ENCODE measurements at places on chromosomes 12 and 14.

- no peak for DNase-seq
These were observed 79.2 kb upstream of the BTG1 start for GRCh38 chr12:92224685-92225331.

DNA sequence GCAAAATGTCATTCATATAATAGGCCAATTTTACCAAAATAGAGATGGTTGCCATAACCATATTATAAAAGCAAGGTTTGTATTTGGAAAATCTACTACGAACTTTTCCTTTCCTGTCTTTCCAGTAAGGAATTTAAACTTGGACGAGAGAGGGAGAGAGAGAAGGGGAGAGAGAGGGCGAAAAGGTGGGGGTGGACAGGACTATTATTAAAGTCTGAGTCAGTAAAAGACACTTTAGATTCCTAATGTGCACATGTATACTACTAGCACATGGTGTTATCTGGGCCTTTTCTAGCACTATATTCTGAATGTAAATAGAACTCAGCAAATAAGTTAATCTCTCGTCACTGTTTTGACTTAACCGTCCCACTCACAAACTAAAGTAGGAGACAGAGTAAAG is 30.4 kb upstream of the FBLN5 start:
- DNase-seq: no peak

DNA sequence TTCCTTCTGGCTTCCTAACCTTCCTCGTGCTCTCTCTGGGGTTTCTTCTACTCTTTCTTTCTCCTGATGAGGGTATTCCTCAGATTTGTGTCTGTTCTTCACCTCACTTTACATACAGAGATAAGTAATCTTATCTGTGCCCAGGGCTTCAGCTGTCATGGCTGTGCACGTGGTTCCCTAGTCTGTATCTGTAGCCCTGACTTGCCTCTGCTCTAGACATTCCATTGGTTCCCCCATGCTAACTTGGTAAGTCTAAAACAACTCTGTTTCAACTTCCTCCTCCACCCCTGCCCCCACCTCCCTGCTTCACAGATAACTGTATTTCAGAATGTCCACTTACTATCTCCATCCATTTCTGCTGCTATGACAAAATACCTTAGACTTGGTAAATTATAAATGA is 10.8 kb downstream of the DIP2B start:
- no peak for DNase-seq

DNA sequence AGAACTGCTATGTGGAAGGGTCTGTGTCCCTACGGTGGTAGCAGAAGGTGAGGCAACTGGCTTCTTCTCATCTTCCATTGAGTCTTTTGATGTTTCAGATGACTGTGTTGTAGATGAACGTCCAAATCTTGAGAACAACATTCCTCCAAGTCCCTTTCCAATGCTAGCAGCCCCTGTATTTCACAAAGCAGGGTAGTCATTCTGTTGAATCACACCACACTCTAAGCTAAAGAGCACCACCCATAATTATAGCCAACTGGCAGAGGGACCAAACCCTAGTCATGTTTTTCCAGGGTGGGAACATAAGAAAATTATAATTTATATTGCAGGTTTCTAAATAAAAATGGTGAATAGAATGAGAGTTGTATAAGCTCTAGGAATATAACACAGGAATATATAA is 98.7 kb downstream of the DDHD1 start:
- no peak for DNase-seq

GRCh38 chr12:113889891-113890581 is 76.1 kb downstream of the RBM19 start:
- DNase-seq: no peak

DNA sequence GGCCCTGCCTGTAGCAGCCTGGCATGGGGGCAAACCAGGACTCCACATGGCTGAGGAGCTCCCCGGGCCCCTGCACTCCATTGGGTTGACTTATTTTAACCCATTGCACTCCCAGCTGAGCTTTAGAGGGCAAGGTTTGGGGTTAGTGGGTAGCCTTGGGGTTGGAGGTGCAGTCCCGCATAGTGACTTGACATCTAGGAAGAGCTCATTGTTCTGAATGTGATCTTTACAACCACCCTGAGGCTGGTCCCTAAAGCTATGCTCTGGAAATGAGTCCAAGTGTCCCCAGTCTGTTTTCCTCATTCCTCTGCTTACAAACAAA is 36.4 kb downstream of the NFKBIA start:
- no peak for DNase-seq

DNA sequence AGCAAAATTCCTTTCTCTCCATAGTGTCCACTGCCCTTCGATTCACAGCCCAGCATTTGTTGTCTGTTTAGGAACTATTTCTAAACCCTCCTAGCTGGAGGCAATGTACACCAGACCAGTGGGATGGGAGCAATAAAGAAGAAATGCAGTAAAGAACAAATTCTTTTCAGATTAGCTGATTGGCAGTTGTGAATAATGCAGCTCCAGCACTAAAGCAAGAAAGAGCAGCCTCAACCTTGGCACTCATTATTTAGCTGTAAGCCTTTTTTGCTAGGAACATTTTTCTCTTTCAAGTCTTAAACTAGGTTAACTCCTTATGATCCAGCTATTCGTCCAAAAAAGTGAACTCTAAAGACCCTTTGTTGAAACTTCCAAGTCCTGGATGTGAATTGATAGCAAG is 580.5 kb upstream of the STXBP6 start:
- DNase-seq: no peak

DNA sequence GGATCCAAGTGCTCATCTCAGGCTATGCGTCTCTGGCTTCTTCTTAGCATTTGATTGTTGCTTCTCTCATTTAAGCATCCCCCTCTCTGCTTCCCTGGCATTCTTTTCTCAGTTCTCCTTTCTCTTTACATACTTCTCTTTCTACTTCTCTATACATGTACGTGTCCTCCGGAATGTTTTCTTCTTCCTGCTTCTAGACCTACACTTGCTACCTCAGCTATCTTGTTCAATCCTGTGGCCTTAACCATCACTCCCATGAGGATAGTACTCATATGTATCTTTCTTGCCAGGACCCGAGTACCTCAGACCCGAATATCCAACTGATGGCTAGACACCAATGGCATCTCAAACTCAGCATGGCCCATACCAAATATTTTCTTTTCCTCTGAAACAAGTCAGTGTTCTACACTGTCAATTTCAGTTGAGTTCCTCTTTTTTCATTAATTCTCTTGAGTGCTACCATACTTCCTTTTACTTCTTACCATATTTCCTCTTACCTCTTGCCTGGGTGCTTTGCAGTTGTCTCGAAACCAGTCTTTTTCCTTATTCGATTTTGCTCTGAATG is 115.1 kb upstream of the SLC38A2 start:
- no peak for DNase-seq

GRCh38 chr12:40225984-40226602 is 1.3 kb downstream of the LRRK2 start:
- DNase-seq: no peak

DNA sequence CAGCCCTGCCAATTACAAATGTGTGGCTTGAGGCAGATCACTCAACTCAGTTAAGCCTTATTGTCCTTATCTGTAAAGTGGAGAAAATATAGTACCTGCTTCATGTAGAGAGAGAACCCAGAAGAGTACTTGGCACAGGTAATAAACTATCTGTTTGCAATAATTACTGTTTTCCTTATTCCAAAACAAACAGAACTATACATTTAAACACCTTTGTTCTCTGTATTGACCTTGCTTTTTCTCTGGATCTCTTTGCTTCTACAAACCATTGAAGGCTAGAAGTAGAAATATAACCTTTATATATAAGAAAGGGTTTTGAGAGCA is 70.8 kb upstream of the SRSF5 start:
- no peak for DNase-seq

DNA sequence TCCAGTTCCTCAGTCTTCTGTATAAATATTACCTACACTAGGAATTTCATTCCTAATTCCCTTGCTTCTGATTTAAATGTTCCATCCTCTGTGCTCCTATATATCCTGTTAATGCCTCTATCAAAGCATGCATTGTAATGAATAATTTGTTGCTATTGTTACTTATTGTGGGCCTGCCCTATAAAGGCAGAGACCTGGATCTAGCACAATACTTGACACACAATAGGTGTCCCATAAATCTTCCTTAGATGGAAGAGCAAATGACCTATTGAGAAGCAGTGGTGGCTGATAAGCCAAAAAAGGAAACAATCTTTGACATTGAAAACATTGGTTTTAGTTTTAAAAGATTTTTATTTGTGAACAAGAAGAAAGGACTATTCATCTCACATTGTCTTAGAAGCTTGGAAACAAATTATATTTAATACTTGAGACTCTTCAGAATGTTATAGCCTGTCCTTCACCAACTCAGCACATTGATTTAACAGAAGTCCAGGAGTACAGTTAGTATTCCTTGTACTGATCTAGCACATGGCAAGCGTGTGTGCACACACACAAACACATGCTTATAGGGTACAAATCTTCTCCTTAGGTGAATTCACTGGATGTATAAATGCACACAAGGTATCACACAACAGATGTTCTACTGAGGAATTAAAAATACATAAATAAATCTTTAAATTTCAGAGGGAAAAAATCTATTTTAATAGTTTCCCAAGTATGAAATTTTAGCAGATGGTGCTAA is 135.9 kb downstream of the DUSP6 start:
- no peak for DNase-seq

- no peak for DNase-seq
These were observed 22.4 kb upstream of the TCP11L2 start for GRCh38 chr12:106280106-106280505.

- no peak for DNase-seq
These were observed 18.6 kb downstream of the CLIP1 start for GRCh38 chr12:122403831-122404230.

- no peak for DNase-seq
These were observed 64.3 kb downstream of the PPP2R5C start for GRCh38 chr14:101825797-101826196.

GRCh38 chr14:21867541-21867940 is 193.9 kb upstream of the OR4E1 start:
- no peak for DNase-seq

GRCh38 chr12:46269429-46270241 is 792 bp upstream of the SLC38A1 start:
- DNase-seq: peak; percentile 92

DNA sequence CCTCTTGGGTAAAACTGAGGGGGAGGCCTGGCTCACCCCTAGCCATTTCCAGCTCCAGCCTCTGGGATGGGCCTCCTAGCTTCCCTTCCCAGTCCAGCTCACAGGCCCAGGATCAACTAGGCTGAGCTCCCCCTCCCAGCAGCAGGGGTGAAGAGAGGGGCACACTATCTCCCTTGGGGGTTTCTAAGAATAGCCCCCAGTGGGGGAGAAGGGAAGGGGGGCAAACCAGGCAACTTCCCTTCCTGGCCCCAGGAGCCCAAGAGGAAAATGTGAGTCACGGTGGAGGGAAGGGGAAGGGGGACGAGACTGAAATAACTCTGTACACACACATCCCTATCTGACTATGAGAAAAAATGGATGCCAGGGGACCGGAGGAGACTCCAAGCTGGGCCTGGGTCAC is 9.0 kb downstream of the ADCY6 start:
- no peak for DNase-seq
